NCI-H2081 (cell line): ENCODE measurements at places on chromosomes 13 and 19.

- no peak for DNase-seq
These were observed 161.4 kb downstream of the EFNB2 start for GRCh38 chr13:106373989-106374572.

DNA sequence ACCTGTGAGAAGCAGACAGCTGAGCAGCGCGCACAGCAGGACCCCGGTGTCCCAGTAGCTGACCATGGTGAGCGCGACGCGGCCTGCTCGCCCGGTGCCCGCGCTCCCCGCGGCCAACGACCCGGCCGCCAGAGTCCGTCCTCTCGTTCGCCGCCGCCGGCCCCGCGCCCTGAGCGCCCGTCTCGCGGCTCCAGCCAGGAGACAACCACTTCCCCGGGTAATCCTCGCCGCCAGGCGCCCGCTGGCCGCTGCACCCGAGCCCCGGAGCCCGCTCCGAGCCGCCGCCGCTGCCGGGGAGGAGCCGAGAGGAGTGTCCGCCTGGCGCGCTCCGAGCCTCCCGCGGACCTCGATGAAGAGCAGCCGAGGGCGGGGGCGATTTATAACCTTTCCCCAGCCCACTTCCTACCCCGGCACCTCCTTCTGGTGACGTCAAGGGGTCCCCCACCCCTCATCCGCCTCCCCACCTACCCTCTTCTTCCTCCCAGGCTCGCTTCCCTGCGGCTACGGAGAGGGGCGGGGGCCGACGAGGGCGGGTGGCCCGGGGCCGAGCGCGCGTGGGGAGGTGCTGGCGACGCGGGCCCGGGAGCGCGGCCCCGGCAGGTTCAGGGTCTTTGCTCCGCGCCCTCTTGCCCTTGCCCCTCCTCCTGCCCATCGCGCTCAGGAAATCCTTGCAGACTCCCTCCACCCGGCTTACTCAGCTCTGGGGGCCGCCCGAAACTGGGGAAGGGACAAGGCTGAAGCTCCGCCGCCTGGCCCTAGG lies at the start of gene FLT1:
Gene FLT1, minus strand, starts transcription at position 351 of the 760 bp plus-strand sequence. Its CDS starts 285 bp downstream, at position 66.
- no peak for DNase-seq

GRCh38 chr13:50238922-50239321 lies 223.7 kb downstream of the KCNRG start:
- DNase-seq: no peak

- no peak for DNase-seq
These were observed 87.5 kb downstream of the TSHZ3 start for GRCh38 chr19:31261603-31262212.

DNA sequence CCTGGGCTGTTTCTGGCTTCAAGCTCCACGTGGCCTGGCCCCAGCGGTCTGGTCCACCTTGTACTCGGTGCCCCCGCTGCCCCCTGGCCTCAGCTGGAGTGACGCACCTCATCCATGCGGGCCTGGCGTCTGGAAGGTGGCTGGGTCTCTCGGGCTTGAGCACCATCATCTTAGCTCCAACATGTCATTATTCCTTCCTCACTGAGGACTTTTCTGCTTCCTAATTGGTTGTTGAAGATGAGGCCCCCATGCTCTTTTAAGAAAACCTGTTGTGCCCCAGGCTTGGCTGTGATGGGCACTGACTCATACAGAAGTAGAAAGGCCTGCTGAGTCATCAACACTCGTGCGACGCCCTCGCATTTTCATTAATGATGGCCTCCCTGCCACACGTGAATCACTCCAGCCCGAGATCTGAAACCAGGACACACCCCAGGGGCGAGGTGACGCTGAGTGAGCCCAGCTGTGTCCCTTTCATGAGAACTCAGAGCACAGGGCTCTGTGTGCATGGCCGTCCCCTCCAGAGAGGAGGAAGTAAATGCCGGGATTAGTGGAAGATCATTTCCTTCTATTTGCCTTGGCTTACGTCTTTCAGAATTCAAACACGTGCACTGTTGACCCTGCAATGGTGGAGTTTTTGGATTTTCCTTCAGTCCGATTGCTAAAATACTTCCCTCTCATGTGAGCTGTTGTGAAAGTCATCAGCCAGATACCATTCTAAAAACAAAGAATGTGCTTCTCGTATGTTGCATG lies 14.0 kb upstream of the GJA3 start:
- peak; percentile 11 for DNase-seq

DNA sequence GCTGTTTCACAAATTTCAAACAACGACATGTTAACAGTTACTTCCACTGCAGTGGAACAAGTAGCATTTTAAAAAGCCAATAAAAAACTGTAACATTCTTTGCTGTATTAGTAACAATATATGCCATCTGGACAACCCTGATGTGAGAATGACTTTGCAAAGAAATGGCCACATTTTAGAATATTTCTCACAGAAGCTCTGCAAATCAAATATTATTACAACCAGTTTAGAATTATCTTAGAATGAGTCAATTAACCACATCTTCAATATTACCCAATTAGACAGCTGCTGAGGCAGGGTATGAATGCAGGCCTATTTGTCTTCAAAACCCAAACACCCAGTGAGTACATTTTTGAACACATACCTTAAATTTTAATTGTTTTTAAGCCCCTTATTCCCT lies 3.2 kb downstream of the ZNF699 start:
- DNase-seq: no peak

DNA sequence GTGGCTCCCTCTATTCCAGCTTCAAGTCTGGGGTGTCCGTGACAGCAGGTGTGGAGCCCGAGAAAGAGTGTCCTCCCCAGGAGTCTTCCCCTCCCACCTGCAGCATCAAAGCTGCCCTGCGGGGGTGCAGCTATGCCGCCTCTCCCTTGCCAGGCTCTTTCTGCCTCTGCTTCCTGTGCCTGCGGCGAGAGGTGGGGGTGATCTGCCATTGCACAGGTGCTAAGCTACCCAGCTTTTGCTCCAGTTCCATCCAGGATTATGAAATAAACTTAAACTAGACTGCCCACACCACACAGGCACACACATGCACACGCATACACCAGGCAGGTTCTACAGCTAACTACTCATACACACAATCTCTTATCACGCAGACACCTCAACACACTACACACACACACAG lies 104.7 kb upstream of the CLDN10 start:
- no peak for DNase-seq

DNA sequence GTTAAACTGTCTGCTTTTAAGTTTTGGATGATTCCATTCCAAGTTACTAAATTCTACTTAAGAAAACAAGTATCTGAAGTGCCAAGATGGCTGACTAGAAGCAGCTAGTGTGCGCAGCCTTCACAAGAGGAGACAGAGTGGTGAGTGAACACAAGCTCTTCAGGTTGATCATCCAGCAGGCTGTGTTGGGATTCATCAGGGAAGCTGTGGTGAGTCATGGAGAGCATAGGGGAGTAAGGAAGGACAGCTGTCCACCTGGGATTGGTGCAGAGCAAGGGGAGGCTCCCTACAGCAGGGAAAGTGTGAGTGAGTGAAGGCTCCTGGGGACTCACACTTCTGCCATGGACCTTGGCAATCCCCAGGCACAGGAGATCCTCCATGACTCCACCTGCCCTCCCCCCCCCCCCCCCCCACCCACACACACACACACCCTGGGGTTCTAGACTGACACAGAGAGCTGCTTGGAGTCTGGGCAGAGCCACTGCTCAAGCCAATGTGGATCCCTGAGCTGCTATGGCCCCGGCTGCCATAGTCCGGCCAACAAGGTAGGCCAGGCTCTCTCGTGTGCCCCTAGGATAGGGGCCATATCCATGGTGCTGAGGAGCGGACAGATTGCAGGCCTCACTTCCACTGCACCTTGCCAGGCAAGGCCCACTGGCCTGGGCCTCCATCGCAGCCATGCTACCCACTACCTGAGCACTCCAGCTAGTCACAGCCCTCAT lies 23.5 kb downstream of the SLC25A15 start:
- no peak for DNase-seq

DNA sequence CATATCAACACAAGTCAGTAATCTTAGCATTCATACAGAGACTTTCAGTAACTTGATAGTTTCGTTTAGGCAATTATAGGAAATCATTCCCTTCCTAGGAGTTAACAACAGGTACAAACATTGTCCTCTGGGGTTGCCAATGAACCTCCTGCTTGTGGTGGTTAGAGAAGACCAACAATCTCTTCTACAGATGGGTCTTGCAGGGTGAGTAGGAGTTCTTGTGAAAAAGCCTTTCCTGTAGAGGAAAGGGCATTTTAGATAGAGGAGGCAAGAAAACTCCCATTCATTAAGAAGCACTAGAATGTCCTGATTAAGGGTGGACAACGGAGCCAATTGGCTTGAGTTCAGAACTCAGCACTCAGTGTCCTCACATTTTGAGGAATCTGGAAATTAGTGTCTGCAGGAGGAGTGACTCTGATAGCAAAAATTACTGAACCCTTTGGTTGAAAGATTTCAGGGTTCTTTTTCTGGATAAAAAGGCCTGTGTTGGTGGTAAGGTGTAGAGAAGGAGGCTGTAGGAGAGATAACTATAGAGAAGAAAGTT lies 4.2 kb downstream of the WDFY2 start:
- no peak for DNase-seq

DNA sequence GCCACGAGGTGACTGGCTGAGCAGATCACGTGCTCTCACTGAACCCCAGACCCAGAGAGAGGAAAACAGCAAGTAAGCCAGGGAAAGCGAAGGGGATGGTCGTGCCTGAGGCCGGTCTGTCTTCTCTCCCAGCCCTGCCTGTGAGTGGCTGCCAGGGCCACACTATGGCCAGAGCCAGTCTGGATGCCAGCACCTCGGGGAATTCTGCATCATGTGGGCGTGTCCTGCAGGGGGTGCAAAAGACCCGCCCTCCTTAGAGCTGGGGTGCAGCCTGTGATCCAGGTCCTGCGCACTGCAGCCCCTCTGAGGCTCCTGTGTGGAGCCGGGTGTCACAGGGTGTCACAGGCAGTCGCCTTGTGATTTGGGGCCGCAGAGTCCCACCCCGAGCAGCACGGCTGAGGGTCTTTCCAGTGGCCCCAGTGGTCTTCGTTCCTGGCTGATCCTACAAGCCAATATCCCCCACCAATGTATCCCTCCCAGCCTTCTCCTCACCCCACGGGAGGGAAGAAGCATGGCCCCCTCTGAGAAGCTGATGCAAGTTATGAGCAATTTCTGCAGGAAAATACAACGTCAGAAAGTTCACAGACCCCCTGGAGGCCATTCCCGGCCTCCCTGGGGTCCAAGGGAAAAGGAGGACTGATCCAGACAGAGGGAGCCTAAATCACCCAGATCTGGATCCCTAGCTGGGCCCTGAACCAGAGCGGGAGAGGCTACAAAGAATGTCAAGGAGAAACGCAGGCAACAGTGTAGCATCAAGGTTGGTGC lies 7.7 kb downstream of the PPP1R12C start:
- no peak for DNase-seq

DNA sequence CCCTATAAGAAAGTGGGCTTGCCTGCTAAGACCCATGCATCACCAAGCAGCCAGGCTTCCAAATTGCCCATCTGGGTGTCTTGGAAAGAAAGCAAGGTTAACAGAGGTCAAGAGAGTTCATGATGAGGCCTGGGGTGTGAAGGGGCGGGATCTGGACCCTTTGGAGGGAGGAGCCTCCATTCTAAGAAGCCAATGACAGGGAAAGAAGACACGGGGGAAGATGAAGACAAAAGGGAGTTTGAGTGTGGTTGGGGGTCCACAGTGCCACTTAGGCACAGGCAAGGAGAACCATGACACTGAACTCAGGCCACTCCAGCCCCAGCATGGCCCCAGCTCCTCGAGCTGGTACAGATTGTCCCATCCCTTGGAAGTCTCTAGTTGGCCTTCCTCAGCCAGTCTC lies 350.2 kb upstream of the TSHZ3 start:
- no peak for DNase-seq

GRCh38 chr13:44854313-44855060 lies 134.8 kb downstream of the NUFIP1 start:
- DNase-seq: peak; percentile 74

- DNase-seq: no peak
These were observed 1.9 kb upstream of the CACNG8 start for GRCh38 chr19:53960886-53961285.

DNA sequence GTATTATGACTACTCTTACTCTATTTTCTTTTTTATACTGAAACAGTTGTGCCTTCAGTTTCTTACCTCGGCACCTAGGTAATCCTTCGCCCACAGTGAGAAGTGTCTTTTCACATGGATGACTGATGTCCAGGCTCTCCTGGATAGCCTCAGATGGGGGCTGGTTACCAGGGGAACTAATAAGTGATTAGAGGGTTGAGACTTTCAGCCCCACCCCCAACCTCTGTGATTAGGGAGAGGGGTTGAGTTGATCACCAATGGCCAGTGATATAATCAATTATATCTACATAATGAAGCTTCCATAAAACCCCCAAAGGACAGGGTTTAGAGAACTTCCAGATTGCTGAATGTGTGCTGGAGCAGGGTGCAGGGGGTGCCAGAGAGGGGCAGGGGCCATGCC lies 43.0 kb upstream of the GPR183 start:
- no peak for DNase-seq

GRCh38 chr13:65965501-65965900 lies 1264.6 kb downstream of the PCDH9 start:
- DNase-seq: no peak

DNA sequence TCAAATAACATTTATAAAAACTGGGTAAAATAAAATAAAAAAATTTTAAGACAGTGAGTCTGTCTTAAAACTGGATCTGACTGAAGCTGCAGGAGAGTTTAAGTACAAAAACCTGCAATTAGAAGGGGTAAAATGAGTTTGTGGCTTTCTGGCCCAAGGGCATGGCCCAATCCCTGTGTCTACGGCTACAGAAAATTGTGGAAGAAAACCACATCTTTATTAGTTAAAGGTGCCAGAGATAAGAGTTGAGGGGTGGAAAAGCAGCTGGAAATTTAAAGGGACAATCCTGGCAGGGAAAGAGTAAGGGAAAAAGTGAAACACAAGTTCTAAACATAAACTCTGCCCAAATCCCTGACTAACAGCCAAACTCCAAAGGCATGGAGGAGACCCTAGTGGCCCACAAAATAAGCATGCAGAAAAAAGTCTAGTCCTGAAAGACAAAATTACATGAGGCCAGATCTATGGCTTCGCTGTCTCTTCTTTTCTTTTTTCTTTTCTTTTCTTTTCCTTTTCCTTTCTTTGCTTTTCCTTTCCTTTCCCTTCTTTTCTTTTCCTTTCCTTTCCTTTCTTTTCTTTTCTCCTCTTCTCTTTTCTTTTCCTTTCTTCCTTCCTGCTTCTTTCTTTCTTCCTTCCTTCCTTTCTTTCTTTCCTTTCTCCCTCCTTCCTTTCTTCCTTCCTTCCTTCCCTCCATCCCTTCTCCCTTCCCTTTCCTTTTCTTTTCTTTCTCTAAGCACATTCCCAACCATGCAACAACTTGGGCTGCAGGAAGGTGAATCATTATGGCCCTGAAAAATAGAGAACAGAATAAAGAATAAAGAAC lies 23.5 kb upstream of the DLEU7 start:
- DNase-seq: no peak
